ENCODE measurements at places on chromosomes 5 and 9.
A peak's percentile ranks its signal among the peaks of the same experiment; 100 is the strongest.

DNA sequence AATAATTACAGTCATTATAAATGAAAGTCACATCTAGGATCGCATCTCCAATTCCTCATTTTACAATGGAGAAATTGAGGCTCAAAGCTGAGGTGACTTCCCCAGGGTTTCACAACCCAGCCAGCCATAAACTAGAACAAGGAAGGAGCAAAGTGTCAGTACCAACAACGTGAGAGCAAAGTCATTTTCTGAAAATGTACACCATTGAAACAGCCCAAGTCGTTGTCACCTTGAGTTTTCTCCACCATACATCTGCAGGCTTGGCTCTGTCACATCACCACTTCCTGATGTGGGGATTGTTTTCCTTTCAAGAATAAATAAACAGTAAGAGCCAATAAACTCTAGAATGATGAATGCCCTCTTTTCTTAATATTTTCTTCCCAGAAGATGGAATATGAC is 184.5 kb upstream of the PTGER4 start:
- DNase-seq = no peak

GRCh38 chr5:115838885-115839518 is 2.4 kb downstream of the ATG12 start:
- DNase-seq = peak; percentile 12

DNA sequence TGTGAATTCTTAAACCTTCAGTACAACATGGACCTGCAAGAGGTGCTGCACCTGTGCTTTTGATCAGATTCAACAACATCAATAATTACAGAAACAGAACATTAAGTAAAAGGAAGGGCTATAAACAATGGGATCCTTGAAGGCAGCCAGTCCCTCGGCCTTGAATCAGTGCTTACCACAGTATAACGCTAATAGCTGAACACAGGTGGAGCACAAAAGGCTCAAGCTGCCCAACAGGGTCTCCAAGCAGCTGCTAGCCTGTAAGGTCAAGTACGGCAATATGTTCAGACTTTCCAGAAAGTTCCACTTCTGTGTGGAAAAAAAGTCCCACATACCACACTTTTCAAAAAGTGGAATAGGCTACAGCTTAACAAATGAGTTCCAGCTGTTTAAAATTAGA is 61.9 kb upstream of the ITGA1 start:
- DNase-seq = no peak

GRCh38 chr5:106759581-106759980 is 911.2 kb downstream of the EFNA5 start:
- DNase-seq = no peak

DNA sequence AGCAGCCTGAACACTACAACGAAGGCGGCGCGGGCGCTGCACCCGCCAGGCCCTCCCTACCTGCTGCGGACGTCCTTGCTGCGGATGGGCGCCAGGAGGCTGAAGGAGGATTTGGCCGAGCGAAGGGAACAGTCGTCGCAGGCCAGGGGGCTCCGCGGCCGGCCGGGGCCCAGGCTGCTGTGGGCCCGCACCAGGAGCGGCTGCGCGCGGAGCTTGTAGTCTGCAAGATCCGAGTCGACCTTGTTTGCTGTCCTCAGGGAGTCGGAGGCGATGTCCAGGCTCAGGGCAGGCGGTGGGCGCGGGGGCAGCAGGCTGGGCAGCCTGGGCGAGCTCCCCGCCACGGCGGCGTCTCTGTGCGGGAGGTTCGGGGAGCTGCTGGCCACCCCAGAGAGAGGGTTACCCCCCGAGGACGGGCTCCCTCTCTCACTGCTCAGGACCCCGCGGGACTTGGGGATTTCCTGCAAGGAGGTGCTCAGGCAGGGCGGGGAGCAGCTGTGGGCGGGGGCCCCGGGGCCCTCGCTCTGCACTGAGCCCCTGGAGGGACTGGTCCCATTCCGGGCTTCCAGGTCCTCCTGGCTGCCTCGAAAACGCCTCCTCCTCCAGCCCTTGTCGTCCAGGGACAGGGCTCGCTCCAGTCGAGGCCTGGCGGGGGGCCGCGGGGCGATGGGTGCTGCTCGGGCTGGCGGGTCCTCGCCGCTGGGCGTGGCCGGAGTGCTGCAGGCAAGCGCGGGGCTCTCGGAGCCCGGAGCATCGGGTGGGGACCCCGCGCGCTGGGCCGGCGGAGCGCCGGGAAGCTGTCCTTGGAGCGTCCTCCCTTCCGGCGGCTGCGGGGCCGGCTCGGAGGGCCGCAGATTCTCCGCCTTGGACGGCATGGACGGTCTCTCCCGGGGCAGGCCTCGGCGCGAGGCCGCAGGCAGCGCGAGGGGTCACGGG is 831 bp downstream of the INPP5E start:
- DNase-seq = no peak

DNA sequence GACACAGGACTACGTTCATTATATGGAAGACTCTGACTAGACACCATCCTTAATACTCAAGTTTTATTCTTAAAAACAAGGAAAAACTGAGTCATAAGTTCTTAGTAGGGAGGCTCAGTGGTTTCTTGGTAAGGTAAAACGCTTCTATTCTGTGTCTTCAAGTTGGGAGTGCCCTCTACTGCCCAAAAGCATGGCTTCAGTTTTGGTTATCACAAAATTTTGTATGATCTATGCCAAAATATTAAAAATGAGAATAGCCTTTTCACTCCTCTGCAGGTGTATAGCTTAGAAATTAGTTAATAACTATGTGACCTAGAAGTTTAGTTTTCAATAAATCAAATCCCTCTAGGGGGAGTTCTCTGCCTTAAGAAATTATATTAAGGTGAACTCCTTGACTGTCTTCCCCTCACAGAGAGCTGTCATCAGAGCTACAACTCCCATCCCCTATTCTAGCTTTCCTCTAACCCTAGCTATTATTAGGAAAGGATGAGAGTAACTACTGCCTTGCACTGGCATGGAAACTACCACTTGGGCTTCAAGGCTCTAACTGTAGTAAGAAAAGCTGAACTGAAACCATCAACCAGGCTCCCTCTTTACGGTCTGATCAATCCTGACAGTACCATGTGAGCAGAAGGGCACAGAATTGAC is 189.7 kb downstream of the GNAQ start:
- no peak for DNase-seq

GRCh38 chr5:25863811-25864210 is 1174.6 kb downstream of the CDH9 start:
- DNase-seq = no peak

DNA sequence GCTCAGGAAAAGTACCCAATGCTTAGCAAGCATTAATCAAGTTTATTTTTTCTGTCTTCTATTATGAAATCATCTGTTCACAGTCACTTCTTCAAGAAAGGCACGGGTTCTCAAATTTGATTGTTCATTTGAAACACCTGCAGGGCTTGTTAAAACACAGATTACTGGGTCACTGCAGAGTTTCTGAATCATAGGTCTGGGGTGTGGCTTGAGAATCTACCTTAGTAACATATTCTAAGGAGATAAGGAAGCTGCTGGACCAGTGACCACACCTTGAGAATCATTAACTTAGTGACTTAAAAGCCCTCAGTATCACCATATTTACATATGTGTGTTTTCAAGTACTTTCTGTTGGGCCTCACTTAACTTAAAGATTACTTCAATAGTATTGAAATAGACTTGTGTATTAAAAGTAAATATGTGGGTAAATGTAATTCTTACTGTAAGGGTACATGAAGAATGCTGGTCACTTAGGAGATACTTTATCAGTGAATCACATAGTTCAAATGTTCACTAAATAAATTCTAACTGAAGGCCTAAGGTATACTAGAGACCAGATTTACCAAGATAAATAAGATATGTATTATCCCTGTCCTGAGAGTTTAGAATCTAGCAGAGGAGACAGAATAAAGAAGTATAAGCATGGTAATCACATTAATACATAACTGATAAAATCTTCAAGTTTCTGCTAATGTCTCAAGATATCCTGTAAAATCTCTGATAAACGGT is 1342.1 kb upstream of the C9orf72 start:
- no peak for DNase-seq

- DNase-seq = no peak
Measured at GRCh38 chr9:130894546-130894945, 2.1 kb downstream of the QRFP start.

DNA sequence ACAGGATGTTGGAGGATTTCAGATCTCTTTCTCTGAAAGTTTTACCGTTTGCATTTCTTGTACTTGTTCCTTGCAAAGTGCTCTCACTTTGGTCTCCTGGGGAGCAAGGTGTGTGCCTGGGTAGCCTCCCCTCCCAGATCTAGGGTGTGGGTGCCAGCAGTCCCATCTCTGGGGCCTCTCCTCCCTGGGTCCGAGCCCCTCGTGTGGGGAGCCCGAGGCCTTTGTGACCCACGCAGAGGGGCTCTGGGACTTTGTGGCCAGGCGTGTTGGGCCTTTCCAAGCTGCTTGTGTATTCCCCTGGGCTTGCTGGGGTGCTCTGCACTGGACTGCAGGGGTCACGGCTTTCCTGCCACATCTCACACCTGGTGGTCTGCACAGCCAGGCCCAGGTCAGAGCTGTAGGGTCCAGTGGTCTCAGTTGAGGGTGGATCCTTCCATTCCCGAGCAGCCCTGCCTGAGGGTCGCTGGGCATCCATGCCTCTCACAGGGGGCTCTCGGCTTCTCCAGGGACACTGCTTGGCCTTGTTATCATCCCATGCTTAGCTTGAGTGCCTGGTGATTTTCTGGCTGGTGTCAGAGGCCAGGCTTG is 96.3 kb downstream of the CACNA1B start:
- no peak for DNase-seq

GRCh38 chr5:59185757-59186385 is 603.0 kb downstream of the RAB3C start:
- no peak for DNase-seq

GRCh38 chr9:75117564-75117963 is 29.2 kb downstream of the OSTF1 start:
- DNase-seq = no peak

GRCh38 chr9:132056717-132057560 is 22.7 kb downstream of the MED27 start:
- DNase-seq = no peak

DNA sequence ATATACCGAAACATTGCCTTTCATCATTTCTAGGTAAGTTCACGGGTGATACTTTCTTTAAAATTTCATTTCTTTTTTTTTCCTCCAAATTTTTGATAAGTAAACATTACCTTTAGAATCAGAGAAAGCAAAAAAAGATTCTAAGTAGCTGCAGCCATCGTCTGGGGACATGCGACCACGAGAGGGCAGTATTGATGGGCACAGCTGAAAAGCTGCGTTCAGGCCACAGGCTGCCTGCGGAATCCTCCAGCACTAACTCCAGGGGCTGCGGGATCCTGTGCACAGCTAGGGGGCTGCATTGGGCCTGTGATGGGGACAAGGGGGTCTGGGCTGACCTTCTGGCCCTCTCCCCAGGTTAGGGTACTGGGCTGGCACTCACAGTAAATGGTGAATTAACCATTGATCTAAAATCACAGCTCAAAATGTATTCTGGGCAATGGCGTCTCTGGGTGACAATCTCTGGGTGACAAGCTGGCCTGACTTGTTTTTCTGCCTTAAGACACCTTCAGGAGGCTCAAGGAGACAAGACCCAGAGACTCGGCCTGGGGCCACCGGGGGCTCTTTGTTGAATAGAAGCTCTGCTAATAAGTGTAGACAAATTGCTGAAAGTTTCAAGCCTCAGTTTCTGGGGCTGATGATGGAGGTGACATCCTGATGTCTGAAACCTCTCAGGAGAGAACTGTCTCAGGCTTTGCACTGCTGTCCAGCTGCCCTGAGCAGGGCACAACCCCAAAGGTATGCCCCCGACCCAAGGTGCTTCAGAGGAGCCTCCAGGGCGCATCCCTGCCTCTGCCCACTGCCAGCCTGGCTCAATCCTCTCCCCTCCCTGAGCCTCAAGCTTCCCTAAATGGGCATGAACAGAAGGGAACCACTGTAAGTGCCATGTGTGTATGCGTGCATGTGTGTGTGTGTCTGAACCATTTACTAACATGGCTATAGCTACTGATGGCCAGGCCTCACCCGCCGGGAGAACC is 44.3 kb upstream of the SARDH start:
- peak; percentile 38 for DNase-seq

DNA sequence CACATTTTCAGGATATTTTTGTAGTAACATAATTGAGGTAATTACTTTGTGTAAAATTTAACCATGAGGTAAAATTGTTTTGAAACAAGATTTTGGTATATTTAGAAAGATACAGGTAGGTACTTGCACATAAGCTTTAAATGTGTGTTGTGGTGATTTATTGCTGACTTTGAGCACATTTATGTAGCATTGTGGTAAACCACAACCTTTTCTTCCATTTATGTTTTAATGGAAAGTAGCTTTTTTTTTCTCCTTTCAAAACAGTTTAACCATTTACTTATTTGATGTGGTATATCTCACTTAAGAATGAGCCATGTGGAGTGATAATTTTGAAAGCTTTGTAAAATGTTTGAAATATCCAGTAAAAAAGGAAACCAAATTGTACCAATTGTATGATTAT is 35.6 kb downstream of the FCHO2 start:
- DNase-seq = no peak

- DNase-seq = no peak
Measured at GRCh38 chr5:10315201-10315600, 7.5 kb upstream of the CMBL start.

DNA sequence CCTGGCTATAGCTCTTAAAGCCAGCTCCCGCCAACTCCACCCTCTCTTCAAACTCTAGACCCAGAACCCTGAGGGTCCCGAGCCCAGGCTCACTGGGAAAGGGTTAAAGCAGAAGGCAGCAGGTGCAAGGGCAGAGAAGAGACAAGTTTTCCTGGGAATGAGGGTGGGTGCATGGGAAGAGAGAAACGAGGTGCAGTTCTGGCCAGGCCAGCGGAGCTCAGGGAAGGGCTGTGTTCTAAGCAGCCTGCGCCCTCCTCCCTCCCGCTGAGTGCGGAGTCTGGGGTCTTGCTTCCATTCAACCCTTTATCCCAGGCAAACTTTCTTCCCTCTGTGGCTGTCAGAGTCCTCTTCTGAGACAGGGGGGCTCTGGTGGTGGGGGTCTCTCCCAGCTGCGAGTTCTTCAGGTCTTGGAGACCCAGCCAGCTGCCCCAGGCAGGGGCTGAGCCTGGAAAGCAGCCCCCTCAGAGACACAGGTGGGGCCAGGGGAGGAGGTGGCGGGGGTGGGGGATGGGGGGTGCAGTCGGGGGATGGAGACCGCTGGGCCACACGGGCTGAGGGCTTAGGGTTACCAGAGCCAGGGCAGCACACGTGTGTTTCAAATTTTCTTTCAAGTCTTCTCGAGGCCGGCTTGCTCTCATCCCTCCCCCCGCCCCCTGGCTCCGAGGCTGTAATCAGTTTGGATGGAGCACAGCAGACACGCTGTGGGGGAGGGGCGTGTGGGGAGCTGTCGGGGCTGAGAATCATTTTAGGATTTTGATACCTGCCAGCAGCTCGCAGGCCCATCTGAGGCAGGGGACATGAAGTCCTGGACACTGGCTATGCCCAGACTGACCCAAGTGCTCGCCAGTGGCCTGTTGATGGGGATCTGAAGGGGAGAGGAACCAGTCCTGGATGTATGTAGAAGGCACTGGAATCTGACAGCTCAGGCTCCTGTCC is 169.6 kb upstream of the SMIM23 start:
- DNase-seq = no peak

DNA sequence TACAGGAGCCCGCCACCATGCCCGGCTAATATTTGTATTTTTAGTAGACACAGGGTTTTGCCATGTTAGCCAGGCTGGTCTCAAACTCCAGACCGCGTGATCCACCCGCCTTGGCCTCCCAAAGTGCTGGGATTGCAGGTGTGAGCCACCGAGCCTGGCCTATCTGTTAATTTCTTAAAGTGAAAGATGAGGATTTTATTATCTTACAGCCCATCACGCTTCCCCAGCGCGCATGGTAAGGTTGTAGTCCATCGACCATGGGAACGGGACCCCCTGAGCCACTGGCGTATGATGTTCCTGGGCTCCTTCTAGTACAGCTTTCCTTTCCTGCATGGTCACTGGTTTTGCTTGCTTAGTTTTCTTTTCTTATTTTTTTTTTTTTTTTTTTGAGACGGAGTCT is 8.7 kb downstream of the CDHR2 start:
- no peak for DNase-seq
